ENCODE measurements at places on chromosomes 7 and 10. TPM values are rescaled to one million over a fixed set of nuclear protein-coding genes. Genes with fewer than 3 reads are reported as not detected.

The TOMM7 gene
- 686 TPM for total RNA-seq

- H3K4me3 ChIP-seq: no peak overlapping the region
- H3K36me3 ChIP-seq: no peaks in the 10 kb centered on the region
- H3K4me1 ChIP-seq: no peaks in the 10 kb centered on the region
These were observed 139.3 kb upstream of the KLF6 start for GRCh38 chr10:3924344-3924743.

DNA sequence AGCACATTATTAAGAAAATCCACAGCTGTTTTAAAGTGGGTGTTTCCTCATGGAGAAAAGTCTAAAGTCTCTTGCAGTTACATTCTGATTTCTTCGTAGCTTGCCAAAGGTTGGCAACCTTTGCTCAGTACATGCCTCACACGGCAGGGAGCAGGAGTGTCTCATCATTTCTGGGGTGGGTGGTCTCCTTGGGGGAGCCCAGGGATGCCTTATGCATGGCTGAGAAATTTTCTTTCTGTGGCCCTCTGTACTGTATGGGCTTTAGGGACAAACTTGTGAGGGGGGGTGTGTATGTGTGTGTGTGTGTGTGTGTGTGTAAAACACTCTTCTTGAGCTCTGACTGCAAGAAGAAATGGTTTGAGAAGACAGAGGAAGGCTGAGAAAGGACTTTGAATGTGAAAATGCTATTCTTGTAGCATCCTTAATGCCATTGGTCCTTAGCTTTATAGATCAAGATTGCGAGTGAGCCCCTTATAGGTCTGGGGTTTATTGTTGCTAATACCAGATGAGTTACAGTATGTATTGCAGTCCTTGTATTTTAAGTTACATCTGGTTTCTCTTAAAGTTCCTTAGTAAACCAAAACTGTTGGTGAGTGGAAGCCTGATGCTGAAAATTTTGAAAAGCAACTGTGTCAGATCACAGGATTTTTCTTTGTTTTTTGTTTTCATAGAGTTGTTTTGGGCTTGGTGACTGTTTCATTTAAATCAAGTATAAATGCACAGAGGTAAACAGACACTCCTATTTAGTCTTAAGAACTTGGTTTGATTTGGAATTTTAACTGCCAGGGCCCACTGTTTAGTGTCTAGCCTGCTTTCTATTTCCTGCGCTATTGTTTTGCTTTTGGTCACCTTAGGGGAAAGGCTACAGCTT lies 242.0 kb downstream of the BICC1 start:
- H3K27me3 ChIP-seq: no peaks in the 10 kb centered on the region
- no peak for DNase-seq
- H3K27ac ChIP-seq: no peak overlapping the region
- no peaks in the 10 kb centered on the region for H3K36me3 ChIP-seq
- no peak overlapping the region for H3K4me3 ChIP-seq

The STAG3 gene
- 7.7 TPM for total RNA-seq

DNA sequence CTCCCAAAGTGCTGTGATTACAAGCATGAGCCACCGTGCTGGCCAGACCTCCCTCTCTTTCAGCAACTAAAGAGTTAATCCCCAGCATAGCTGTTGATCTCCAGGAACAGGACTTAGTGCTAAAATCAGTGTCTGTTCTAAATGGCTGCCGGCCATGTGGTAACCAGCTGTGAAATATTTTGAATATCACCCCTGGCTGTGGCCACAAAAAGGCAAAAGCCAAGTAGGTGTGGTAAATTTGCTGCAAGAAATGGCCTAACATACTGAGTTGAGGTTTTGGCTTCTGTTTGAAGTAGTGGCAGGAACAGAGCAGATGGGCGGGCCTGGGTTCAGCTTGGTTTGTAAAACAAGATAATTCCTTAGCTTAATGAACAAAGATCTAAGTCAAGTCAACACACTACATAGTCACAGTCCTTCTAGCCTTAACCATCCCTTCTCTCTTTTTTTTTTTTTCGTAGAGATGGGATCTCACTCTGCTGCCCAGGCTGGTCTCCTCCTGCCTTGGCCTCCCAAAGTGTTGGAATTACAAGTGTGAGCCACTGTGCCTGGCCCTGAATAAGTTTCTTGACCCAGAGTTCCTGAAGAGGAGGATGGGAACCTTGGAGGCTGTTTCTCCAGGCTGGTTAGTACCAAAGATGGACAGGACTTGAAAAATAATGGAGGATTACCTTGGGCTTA lies 22.7 kb upstream of the AGFG2 start:
- peak overlapping the region; percentile 33 for H3K4me3 ChIP-seq
- peak; percentile 74 for DNase-seq
- H3K27ac ChIP-seq: peak overlapping the region; percentile 24
- no peaks in the 10 kb centered on the region for H3K27me3 ChIP-seq
- no peaks in the 10 kb centered on the region for H3K36me3 ChIP-seq

Measured in CD4-positive, alpha-beta memory T cell (primary cell).